ENCODE measurements at places on chromosomes 5 and 9.

DNA sequence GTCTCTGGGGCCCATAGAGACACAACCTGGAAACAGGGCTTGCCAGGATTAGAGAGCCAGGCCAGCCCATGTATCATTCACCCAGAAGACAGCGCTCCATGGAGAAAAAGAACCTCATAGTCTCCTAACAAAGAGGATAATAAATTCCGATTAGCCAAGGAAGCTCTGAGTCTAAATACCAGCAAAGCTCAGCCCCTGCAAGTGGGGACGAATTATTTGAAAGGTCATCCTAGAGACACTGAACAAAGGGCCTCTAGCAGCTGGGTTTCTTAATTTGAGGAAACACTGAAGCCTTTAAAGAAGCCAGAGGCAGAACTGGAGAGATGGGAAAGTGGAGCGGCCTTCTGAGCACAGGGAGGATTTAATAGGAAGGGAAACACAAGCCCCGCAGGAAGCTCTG, 287.1 kb upstream of the ZNF462 start:
- no peak for DNase-seq
- no peak overlapping the region for H3K4me3 ChIP-seq
- no peaks in the 10 kb centered on the region for H3K27me3 ChIP-seq
- no peaks in the 10 kb centered on the region for H3K36me3 ChIP-seq
- no peaks in the 10 kb centered on the region for H3K4me1 ChIP-seq

GRCh38 chr9:111959468-111960359, 63.1 kb downstream of the UGCG start:
- H3K4me3 ChIP-seq = no peak overlapping the region
- no peak for DNase-seq

DNA sequence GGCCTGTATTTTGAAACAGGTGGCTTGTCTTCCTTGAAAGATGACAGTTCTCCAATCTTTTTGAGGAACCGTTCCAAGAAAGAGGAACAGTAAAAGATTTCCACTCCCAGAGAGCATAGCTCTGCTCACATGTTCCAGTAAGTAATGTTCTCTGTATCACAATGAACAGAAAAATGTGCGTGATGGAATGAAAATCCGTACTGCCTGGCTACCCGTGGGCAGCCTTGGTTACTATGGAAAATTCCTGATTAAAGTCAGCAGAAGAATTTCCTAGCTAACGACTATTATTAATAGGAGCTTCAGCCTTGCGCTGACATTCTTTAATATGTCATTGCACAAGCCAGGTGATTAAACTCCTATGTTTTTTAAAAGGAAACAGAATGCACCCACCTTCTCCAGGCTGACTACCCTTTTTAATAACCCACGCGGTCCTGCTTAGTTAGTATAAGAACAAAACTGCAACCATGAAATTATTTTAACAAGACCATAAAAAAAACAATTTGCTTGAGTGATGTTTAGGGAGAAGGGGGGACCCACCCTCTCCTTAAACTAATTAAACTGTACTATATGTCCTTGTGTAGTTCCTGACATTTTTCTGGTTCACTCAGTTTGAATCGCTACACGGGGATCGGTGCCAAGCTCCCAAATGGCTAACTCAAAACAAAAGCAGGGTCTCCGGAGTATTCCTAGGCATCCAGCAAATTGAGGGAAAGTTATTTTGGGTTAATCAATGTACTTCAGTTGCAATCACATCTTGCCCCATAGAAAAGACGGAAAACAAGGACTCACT, 54.8 kb upstream of the CPEB4 start:
- H3K4me3 ChIP-seq = no peak overlapping the region
- H3K27me3 ChIP-seq = no peaks in the 10 kb centered on the region
- no peak for DNase-seq
- no peaks in the 10 kb centered on the region for H3K36me3 ChIP-seq
- no peak overlapping the region for H3K27ac ChIP-seq
- H3K4me1 ChIP-seq = peaks cover 31% of the 10 kb centered on the region

- H3K4me3 ChIP-seq = no peak overlapping the region
- no peaks in the 10 kb centered on the region for H3K27me3 ChIP-seq
- DNase-seq = no peak
- no peaks in the 10 kb centered on the region for H3K4me1 ChIP-seq
Observed at GRCh38 chr5:10461041-10461440, 19.4 kb downstream of the ROPN1L start.

DNA sequence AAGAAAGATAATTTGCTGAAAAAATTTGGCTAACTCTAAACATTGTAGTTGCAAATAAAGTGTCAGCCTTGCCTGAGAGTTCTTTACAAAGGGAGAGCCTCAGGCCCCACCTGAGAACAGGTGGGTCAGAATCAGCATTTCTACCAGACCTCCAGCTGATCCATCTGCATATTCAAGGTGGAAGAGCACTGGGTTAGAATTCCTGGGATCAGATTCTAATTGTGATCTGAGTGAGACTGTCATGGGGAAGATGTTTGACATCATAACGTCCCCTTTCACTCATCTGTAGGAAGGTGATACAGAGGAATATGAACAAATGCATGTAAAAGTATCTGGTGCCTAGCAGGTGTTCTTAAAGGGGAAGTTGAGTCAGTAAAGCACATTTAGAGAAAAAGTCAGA, 54.6 kb downstream of the FBXL7 start:
- no peak overlapping the region for H3K4me3 ChIP-seq
- no peak for DNase-seq
- no peaks in the 10 kb centered on the region for H3K4me1 ChIP-seq
- H3K27me3 ChIP-seq = no peaks in the 10 kb centered on the region
- H3K36me3 ChIP-seq = no peaks in the 10 kb centered on the region

GRCh38 chr9:35464141-35465025, 25.5 kb upstream of the RUSC2 start:
- H3K4me3 ChIP-seq = no peak overlapping the region
- no peaks in the 10 kb centered on the region for H3K36me3 ChIP-seq
- no peak overlapping the region for H3K27ac ChIP-seq
- H3K27me3 ChIP-seq = no peaks in the 10 kb centered on the region
- DNase-seq = no peak

GRCh38 chr9:12759761-12760160, 15.1 kb upstream of the LURAP1L start:
- DNase-seq = no peak
- no peaks in the 10 kb centered on the region for H3K36me3 ChIP-seq
- no peaks in the 10 kb centered on the region for H3K27me3 ChIP-seq
- H3K4me1 ChIP-seq = no peaks in the 10 kb centered on the region

DNA sequence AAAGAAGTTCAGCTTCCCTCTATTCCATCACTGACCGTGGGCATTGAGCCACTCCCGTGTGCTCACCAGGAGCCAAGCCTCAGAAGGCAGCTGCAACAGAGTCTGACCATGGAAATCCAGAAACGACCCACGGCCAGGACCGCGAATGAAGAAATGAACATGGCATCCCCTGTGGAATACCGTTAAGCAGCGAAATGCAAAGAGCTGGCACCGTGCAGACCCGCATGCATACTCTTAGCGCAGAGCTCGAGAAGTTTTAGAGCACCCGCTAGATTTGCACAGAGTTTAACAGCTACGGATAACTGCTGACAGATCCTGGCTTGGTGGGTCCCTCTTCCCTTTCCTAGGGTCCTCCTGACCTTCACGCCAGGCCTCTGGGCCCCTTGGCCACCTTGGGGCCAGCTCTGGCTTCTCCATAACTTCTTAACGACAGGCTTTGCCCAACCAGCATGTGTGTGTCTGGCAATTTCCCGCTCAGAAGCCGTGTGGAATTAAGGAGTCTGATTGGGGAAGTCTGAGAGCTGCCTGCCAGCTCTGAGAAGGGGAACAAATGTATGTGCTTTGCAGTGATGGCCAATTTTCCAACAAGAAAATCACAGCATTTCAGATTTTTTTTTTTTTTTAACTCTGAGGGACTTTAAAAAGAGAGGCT, 75.3 kb upstream of the COL5A1 start:
- DNase-seq = no peak
- H3K36me3 ChIP-seq = no peaks in the 10 kb centered on the region
- no peak overlapping the region for H3K4me3 ChIP-seq

DNA sequence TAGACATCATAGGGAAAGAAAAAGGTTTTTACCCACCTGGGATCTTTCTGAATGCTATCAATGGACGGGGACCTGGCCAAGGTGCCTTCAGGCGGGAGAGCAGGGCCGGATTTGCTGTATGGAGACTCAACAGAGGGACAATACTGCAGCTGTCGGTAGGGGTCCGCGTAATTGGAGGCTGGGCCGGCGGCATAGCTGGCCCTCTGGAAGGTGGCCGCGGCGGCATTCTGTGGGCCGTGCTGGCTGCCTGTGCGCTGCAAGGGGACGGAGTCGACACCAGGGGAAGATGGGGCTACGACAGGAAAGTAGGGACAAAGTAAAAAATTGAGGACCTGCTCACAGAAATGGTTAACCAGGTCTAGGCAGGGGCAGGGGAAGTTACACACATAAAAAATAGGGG, 557.9 kb downstream of the CTNND2 start:
- no peak overlapping the region for H3K27ac ChIP-seq
- H3K4me3 ChIP-seq = no peak overlapping the region
- DNase-seq = no peak

- no peaks in the 10 kb centered on the region for H3K27me3 ChIP-seq
- DNase-seq = no peak
- peak overlapping the region; percentile 49 for H3K4me3 ChIP-seq
- peak overlapping the region; percentile 70 for H3K27ac ChIP-seq
Observed at GRCh38 chr5:159049844-159050315, 49.8 kb downstream of the EBF1 start.

- H3K27ac ChIP-seq = no peak overlapping the region
- peaks cover 1% of the 10 kb centered on the region for H3K27me3 ChIP-seq
- no peaks in the 10 kb centered on the region for H3K36me3 ChIP-seq
- DNase-seq = no peak
- H3K4me3 ChIP-seq = no peak overlapping the region
Observed at GRCh38 chr9:91089405-91090129, 272.2 kb downstream of the AUH start.

DNA sequence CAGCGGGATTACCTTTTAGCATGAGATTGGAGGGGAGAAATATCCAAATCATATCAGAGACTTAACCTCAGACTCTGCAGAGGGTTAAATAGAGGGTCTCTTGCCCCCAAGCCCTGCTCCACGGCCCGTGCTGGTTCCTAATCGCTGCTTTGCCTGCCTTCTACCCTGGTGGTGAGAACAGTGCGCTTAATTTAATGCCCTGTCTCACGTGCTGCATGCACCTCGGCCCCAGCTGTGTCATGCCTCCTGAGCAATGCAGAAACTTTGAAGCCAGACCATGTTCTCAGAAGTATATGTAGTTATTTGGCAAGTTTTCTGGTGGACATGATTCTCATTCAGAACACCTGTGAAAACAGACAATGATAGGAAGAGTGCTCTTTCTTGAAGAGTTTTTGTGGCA, 1.4 kb downstream of the OTULIN start:
- H3K27ac ChIP-seq = peak overlapping the region; percentile 90
- no peaks in the 10 kb centered on the region for H3K27me3 ChIP-seq
- H3K36me3 ChIP-seq = no peaks in the 10 kb centered on the region
- peaks cover 10% of the 10 kb centered on the region for H3K4me1 ChIP-seq
- DNase-seq = no peak
- peak overlapping the region; percentile 84 for H3K4me3 ChIP-seq

GRCh38 chr5:78816143-78816765, 167.7 kb upstream of the LHFPL2 start:
- no peaks in the 10 kb centered on the region for H3K27me3 ChIP-seq
- DNase-seq = no peak
- no peak overlapping the region for H3K27ac ChIP-seq
- no peaks in the 10 kb centered on the region for H3K36me3 ChIP-seq
- H3K4me1 ChIP-seq = no peaks in the 10 kb centered on the region
- H3K4me3 ChIP-seq = no peak overlapping the region

GRCh38 chr5:6491196-6491918, 42.7 kb downstream of the UBE2QL1 start:
- no peaks in the 10 kb centered on the region for H3K27me3 ChIP-seq
- H3K4me1 ChIP-seq = peaks cover 50% of the 10 kb centered on the region
- H3K36me3 ChIP-seq = no peaks in the 10 kb centered on the region
- H3K27ac ChIP-seq = no peak overlapping the region
- DNase-seq = no peak

- no peak overlapping the region for H3K4me3 ChIP-seq
- no peaks in the 10 kb centered on the region for H3K4me1 ChIP-seq
- no peaks in the 10 kb centered on the region for H3K27me3 ChIP-seq
- DNase-seq = no peak
Observed at GRCh38 chr5:52884453-52884852, 96.7 kb downstream of the ITGA1 start.
